Stimulated activated CD8-positive, alpha-beta memory T cell treated with anti-CD3 and anti-CD28 coated beads, Interleukin-15, amount 100 ng/mL, for 1 hour (primary cell): ENCODE measurements at places on chromosomes 1 and 21.

DNA sequence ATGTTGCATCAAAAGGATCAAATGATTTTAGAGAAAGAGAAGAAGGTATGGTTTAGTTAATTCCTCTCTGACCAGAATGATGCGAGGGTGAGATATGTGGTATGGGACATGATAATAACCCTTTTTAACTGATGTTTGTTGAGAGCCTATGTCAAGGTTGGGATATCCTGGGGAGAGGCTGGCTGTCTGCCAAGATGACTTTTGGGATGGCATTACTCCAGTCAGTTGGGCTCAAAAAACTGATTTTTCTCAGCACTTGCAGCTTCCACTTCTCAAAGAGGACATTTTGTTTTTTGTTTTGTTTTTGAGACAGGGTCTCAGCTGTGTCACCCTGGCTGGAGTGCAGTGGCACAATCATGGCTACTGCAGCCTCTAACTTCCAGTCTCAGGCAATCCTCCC is 17.7 kb upstream of the STX12 start:
- DNase-seq: no peak

GRCh38 chr1:45730075-45730779 is 20.2 kb downstream of the IPP start:
- no peak for DNase-seq

DNA sequence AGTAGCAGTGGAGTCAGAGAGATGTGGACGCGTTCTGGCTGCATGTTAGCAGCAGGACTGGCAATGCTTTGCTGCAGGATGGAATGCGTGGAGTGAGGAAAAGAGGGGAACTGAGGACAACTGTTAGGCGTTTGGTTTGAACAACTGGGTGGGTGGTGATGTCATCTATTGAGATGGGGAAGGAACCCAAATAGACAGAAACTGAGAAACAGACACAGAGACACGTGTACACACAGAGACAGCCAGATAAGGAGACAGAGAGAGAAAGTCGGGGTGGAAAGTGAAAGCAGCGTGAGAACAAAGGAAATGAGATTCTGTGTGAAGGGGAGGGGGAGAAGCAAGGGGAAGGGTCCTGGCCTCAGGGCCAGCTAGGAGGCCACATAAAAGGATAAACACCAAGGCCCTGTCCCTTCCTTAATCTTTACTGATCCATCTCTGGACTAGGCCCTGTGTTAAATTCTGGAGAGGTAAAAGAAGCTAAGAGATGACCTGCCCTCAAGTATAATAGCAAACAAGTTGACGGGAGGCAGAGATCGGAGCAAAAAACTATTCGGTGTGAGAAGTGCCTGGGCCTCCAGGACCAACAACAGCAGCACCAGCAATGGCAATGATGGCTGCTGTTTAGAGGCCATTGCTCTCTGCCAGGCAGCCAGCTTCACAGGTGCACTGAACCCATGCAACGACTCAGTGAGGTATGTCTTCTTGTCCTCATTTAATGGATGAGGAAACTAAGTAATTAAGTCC is 31.6 kb downstream of the VWA5B1 start:
- DNase-seq: no peak

DNA sequence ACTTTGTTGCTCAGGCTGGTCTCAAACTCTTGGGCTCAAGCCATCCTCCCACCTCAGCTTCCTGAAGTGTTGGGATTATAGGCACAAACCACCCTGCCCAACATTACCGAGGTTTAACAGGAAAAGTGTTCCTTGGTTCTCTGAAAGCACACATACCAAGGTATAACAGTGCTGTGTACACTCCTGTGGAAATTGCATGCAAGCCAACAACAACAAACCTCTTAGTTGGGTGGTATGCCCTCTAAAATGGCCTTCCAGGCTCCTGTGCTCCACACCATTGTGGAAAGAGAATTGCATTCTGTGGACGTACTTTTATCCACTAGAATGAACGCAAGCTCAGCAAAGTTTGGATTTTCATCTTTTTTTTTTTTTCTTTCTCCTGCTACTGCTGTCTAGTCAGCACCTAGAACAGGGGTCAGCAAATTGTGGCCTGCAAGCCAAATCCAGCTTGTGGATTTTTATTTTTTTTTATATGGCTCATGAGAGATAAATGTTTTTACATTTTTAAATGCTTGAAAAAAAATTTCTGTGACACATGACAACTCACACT is 192.2 kb upstream of the TNR start:
- DNase-seq: no peak

- DNase-seq: no peak
Observed at GRCh38 chr1:247857985-247858619, 1.1 kb downstream of the TRIM58 start.

DNA sequence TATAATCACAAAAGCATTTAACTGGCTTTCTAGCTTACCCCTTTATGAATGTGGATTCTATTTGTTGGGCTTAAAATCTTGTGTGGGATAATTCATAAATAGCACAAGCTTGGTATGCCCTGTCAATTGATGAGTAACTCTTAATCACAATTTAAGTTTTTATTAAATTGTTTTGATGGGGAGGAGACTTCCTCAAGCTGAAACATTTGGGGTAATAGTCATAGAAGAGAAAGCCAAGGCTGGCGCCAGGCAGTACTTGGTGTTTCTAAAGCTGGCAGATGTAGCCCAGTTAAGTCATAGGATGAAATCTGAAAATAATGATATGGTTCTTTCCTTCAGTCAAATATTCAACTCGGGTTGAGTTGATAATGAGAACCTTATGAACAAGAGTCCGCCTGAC is 167.2 kb downstream of the FMN2 start:
- DNase-seq: no peak

DNA sequence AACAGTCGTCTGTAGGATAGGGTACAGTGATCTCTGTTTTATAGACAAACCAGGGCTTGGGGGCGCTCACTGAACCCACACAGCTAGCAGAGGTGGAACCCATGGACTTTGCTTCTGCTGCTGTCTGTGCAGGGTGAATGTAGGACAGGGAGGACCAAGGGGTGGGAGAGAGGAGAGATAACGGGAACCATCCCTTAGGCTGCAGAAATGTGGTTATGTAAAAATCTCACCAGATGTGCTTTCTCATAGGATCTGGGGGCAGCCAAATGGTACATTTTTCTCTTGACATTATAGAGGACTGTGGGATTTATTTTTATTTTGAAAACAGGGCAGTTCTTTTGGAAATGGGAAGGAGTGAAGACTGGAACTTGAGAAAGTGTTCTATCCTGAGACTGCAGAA is 8.7 kb downstream of the NFASC start:
- no peak for DNase-seq

DNA sequence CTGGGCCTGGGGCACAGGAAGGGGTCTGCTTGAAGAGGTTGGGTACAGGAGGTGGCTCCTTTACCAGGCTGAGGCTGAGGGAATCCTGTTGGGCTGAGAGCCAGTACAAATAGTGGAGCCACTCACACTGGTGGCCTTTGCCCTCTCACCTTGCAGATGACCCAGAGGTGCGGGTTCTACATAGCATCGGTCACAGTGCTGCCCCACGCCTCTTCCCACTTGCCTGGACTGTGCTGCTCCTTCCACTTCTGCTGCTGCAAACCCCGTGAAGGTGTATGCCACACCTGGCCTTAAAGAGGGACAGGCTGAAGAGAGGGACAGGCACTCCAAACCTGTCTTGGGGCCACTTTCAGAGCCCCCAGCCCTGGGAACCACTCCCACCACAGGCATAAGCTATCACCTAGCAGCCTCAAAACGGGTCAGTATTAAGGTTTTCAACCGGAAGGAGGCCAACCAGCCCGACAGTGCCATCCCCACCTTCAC is 1.8 kb upstream of the SLC50A1 start:
- no peak for DNase-seq

- no peak for DNase-seq
Observed at GRCh38 chr1:246492611-246493245, 14.4 kb downstream of the SMYD3 start.

GRCh38 chr1:84386716-84387479 is 11.4 kb upstream of the DNASE2B start:
- no peak for DNase-seq

DNA sequence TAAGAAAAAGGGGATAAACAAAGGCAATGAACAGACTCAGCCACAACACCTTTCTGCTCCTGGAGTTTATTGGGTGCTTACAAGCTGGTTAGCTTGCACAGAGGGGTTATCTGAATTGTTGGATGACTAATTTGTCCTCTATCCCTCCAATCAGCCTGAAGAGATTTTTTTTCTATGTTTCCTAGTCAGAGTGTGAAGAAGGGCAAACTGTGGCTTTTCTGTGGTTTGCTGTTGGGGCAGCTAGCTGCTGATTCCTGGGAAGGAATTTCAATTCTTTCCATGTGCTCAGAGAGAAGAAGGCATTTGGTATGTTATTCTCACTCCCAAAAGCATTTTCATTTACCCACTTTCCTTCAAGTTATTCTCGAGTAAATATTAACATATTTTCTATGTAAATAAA is 48.6 kb downstream of the PCP4 start:
- no peak for DNase-seq

- no peak for DNase-seq
Observed at GRCh38 chr1:24503059-24503751, 569 bp downstream of the RCAN3 start.

GRCh38 chr1:58902830-58903513 is 119.1 kb upstream of the JUN start:
- no peak for DNase-seq

GRCh38 chr1:13801655-13802486 is 101.9 kb downstream of the PRDM2 start:
- no peak for DNase-seq

DNA sequence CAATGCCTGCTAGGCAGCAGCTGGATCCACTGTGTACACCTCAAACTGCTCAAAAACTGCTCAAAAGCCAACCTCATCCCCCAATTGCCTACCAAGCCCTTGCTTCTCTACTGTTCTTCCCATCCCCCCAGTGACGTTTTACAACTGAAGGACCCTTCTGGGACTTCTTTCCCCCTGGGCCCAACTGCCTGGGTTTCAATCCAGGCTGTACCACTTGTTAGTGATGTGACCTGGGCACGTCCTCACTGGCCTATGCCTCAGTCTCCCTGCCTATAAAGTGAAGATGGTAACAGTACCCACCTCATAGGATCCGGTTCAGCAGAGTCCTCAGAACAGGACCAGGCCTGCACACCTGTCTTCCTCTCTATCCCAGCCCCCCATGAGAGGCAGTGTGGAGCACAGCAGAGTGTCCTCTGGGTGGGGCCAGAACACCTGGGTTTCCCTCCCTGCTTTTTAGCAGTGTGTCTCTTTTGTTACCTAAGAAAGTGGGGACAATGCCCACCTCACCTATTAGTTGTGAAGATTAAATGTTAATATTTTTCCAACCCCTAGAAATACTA is 1.9 kb upstream of the TEKT2 start:
- DNase-seq: no peak

GRCh38 chr1:246659594-246660140 is 64.5 kb upstream of the SCCPDH start:
- DNase-seq: no peak

DNA sequence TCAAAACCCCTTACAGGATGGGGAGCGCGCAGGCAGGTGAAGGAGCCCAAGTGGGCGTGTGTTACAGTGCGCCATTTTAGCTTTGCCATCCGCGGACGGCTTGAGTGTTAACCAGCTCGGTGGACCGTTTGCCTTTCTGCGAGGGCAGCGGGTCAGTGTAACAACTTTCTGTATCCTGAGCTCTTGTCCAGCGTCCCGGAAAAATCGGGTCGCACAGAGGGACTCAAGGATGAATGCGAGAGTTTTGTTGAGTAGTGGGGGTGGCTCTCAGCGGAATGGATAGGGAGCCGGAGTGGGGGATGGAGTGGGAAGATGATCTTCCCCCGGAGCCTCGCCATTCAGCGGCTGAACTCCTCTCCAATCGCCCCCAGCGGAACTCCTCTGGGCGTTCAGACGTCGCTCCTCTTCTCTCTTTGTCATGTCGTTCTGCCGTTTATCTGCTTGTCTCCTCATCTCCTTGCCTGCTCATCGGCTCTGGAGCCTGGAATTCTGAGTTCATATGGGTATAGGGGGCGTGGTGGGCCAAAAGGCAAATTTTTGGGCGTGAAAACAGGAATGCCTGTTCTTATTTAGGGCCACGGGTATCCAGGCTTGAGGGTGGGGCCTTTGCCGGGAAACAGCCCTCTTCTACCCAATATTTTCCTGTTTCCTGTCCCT is 295.4 kb downstream of the CTH start:
- no peak for DNase-seq

DNA sequence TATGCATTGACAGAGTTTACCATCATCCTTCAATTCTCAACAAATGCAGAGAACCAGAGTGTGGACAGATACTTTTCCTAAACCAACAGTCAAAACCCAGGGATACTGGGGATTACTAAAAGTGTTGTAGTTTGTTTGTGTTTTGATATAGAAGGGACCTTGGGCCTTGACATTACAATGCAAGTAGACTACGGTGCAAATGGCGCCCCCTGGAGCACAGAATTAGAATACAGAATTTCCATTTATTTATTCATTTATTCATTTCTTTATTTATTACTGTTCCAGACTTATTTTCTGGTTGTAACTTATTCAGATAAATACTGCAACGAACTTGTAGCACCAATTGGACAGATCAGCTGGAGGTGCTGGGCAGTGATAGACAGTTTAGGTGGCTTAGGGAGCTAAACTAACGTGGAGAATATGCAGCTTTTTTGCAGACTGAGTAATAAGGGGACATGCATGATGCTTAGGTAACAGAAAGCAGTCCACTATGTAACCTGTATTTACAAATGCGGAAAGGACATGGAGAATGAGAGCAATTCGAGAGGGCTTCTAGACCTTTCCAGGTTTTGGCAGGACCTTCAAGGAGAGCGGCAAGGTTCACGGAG is 42.6 kb downstream of the KIRREL1 start:
- DNase-seq: no peak

- DNase-seq: no peak
Observed at GRCh38 chr21:25578056-25578961, 29.0 kb downstream of the MRPL39 start.

DNA sequence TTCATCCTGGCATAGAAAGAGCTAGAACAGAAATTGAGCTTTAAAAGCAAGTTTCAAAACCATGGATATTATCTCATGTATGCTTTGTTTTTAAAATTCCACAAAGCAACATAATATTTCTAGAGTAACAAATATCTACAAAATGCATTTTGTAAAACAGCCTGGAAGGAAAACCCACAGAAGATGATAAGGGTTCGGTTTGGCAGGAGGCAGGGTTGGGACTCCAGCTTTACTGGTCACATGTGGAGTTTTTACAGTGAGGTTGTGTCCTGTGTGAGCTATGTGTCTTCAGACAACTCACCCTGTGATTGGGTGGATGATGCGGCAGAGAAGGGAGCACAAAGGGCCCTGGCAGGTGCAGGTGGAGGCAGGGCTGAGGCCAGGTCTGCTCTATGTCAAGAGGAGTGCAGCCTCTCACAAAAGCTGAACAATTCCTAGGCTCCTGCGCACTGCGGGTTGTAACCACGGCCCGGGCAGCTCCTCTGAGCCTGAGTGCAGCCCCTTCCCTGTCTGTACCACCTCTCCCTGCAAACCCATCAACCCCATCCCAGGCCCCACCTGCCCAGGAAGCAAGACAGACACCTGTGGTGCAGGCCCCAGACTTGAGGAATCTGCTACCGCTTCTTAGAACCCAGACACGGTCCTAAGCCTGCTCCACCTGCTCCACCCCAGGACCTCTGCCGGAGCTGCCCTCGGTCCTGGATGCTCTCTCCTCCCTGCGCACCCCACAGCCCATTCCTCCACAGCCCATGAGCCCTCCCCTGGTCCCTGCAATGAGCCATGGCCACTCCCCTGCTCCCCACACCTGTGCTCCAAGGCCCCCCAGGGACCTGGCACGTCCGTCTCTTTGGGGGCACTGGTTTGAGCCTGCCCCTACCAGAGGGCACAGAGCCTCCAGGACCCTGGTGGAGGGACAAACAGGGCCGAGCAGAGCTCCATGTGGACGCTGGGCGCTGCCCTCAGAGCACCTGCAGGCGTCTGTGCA is 2.8 kb upstream of the COL18A1 start:
- DNase-seq: no peak

- no peak for DNase-seq
Observed at GRCh38 chr1:176494436-176494835, 31.5 kb downstream of the PAPPA2 start.
